ENCODE measurements at places on chromosomes 5 and 9.
A peak's percentile ranks its signal among the peaks of the same experiment; 100 is the strongest.

- no peak overlapping the region for H3K27ac ChIP-seq
- no peak overlapping the region for H3K4me3 ChIP-seq
- H3K4me1 ChIP-seq = no peaks in the 10 kb centered on the region
- H3K27me3 ChIP-seq = no peaks in the 10 kb centered on the region
- no peaks in the 10 kb centered on the region for H3K36me3 ChIP-seq
- no peak for DNase-seq
Measured at GRCh38 chr5:68823301-68823700, 270.5 kb upstream of the SLC30A5 start.

DNA sequence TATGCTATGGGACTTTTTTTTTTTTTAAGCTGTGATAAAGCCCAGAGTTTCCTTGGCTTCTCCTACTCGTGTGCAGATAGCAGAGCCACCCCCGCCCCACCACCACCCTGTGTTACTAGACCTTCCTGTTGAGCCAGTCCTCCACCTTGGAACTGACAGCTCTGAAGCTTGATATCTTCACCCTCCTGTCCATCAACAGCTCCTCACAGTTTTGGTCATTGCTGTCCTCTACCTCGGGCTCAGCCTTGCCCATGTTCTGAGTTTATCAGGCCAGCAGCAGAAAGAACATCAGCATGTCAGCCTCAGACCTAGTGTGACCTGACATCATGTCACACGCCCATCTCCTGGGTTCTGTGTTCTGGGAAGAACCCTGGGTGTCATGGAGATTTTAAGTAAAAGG, 167.1 kb upstream of the RAI14 start:
- peak overlapping the region; percentile 41 for H3K27ac ChIP-seq
- H3K27me3 ChIP-seq = no peaks in the 10 kb centered on the region
- H3K4me3 ChIP-seq = no peak overlapping the region
- no peak for DNase-seq

- no peaks in the 10 kb centered on the region for H3K4me1 ChIP-seq
- H3K36me3 ChIP-seq = no peaks in the 10 kb centered on the region
- no peaks in the 10 kb centered on the region for H3K27me3 ChIP-seq
- no peak for DNase-seq
Measured at GRCh38 chr5:147776989-147777388, 5.5 kb downstream of the JAKMIP2 start.

DNA sequence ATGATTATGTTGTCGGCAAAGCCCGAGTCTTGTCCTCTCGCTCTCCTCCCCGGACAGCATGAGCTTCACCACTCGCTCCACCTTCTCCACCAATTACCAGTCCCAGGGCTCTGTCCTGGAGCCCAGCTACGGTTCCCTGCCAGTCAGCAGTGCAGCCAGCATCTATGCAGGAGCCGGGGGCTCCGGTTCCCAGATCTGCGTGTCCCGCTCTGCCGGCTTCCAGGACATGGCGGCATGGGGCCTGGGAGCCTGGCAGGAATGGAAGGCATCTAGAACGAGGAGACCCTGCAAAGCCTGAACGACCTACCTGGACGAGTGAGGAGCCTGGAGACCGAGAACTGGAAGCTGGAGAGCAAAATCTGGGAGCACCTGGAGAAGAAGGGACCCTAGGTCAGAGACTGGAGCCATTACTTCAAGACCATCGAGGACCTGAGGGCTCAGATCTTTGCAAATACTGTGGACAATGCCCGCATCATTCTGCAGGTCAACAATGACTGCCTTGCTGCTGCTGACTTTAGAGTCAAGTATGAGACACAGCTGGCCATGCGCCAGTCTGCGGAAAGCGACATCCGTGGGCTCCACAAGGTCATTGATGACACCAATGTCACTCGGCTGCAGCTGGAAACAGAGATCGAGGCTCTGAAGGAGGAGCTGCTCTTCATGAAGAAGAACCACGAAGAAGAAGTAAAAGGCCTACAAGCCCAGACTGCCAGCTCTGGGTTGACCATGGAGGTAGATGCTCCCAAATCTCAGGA, 101.3 kb upstream of the MAN2A1 start:
- no peaks in the 10 kb centered on the region for H3K4me1 ChIP-seq
- H3K27me3 ChIP-seq = no peaks in the 10 kb centered on the region
- H3K4me3 ChIP-seq = no peak overlapping the region

DNA sequence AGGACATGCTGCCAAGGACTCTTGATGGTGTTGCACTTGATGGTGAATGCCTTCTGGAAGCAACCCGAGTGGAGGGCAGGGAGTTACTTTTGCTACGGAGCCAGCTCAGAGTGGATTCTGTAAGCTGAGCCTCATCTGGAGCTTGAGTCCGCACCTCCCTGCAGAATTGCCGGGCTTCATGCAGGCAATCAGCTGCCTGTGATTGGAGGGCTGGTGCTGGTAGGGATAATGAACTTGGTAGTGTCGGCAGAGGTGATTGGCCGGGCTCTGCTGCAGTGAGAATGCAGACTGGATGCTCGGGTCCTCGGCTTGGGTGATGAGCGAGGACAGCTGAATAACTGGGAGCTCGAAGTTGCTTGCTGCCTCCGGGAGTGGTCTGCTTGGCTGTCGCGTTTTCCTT, 23.1 kb downstream of the SLC25A25 start:
- peaks cover 71% of the 10 kb centered on the region for H3K4me1 ChIP-seq
- DNase-seq = peak; percentile 53
- H3K4me3 ChIP-seq = no peak overlapping the region
- peak overlapping the region; percentile 51 for H3K27ac ChIP-seq
- no peaks in the 10 kb centered on the region for H3K36me3 ChIP-seq

GRCh38 chr5:170445936-170446335, 56.8 kb upstream of the KCNMB1 start:
- H3K36me3 ChIP-seq = no peaks in the 10 kb centered on the region
- no peak overlapping the region for H3K27ac ChIP-seq
- no peaks in the 10 kb centered on the region for H3K27me3 ChIP-seq
- no peak overlapping the region for H3K4me3 ChIP-seq
- DNase-seq = no peak

DNA sequence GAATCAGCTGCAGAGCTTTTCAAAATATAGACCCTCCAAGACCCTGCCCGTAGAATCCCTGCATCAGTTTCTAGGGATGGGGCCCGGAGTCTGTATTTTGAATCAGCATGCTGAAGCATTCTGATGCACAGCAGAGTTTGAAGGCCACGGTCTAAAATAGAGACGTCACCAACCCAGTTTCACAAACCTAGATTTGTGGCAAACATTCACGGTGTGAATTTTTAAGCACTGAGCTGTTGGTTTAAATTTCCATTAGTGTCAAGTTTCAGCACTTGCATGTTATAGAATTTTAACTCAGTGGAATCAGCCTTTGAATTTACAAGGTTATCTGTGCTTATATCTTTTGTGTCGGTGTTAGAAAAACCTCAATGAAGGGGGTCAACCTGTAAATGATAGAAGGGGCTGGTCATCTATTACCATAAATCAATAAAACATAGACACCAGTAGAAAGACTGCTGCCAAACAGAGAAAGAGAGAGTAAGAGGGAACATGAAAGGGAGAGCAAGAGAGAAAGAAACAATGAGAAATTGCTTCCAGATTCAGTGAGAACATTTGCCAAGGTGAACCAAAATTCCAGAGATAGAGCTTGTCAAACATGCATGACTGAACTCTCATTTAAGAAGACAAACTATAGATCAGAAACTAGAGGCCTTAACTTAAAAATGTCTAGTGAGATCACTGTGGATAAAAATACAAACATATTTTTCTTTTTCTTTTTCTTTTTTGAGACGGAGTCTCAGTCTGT, 414.9 kb downstream of the ZSWIM6 start:
- DNase-seq = no peak
- H3K27me3 ChIP-seq = no peaks in the 10 kb centered on the region
- no peak overlapping the region for H3K4me3 ChIP-seq
- no peaks in the 10 kb centered on the region for H3K4me1 ChIP-seq
- H3K36me3 ChIP-seq = no peaks in the 10 kb centered on the region

DNA sequence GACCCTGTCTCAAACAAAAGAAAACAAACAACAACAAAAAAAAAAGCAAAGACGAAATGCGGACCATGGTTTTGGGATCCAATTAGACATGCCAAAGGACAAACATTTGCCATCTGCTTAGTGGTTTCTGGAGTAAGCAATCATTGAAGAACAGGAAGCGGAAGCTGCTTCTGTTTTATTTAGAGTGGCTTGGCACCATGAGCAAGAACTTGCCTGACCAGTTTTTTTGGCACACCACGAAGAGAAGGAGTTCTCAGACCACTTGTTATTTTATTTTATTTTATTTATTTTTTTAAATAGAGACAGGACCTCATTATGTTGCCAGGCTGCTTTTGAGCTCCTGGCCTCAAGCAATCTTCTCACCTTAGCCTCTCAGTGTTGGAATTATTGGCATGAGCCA, 17.0 kb downstream of the BTF3 start:
- no peaks in the 10 kb centered on the region for H3K36me3 ChIP-seq
- no peaks in the 10 kb centered on the region for H3K27me3 ChIP-seq
- peak overlapping the region; percentile 25 for H3K27ac ChIP-seq
- H3K4me1 ChIP-seq = peaks cover 4% of the 10 kb centered on the region

- DNase-seq = no peak
- H3K27me3 ChIP-seq = no peaks in the 10 kb centered on the region
- H3K4me1 ChIP-seq = no peaks in the 10 kb centered on the region
- H3K36me3 ChIP-seq = no peaks in the 10 kb centered on the region
- H3K27ac ChIP-seq = no peak overlapping the region
- no peak overlapping the region for H3K4me3 ChIP-seq
Measured at GRCh38 chr5:77389746-77390145, 102.4 kb downstream of the WDR41 start.

GRCh38 chr5:10307206-10308148, at the start of gene CMBL:
Gene CMBL, minus strand, starts transcription at chr5:10307902. Its CDS starts 17,140 bp downstream, at chr5:10290762.
- peak within 1 kb of the TSS; percentile 72 for H3K27ac ChIP-seq
- peak; percentile 69 for DNase-seq
- H3K4me1 ChIP-seq = peaks cover 9% of the 10 kb centered on the region
- no peaks in the 10 kb centered on the region for H3K36me3 ChIP-seq

DNA sequence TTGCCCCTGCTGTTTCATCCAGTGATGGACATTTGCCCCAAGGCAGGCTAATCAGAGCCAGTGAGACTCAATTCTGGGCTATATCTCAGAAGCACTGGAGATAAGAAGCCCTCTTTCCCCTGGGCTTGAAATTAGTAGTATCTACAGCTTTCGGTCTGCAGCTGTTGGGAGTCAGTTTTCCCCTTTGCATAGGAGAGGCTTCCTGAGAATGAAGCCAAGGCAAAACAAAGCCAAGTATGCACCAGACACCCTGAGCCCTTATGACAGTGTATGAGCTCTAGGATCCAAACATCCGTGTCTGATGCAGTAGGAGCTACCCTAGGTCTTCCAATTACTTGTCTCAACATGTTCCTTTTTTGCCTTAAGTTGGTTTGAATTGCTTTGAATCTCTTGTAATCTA, 79.2 kb upstream of the PANK3 start:
- no peaks in the 10 kb centered on the region for H3K27me3 ChIP-seq
- no peak overlapping the region for H3K4me3 ChIP-seq
- DNase-seq = no peak
- no peak overlapping the region for H3K27ac ChIP-seq
- no peaks in the 10 kb centered on the region for H3K36me3 ChIP-seq
- no peaks in the 10 kb centered on the region for H3K4me1 ChIP-seq

- peaks cover 22% of the 10 kb centered on the region for H3K36me3 ChIP-seq
- H3K27ac ChIP-seq = peak overlapping the region; percentile 58
- DNase-seq = no peak
- H3K4me1 ChIP-seq = peaks cover 34% of the 10 kb centered on the region
- H3K27me3 ChIP-seq = no peaks in the 10 kb centered on the region
Measured at GRCh38 chr9:106920701-106921283, 57.8 kb downstream of the ZNF462 start.

GRCh38 chr5:118968925-118969375, 19.4 kb downstream of the DTWD2 start:
- DNase-seq = no peak
- no peaks in the 10 kb centered on the region for H3K4me1 ChIP-seq
- no peaks in the 10 kb centered on the region for H3K36me3 ChIP-seq
- H3K27me3 ChIP-seq = no peaks in the 10 kb centered on the region
- no peak overlapping the region for H3K27ac ChIP-seq
- H3K4me3 ChIP-seq = no peak overlapping the region

DNA sequence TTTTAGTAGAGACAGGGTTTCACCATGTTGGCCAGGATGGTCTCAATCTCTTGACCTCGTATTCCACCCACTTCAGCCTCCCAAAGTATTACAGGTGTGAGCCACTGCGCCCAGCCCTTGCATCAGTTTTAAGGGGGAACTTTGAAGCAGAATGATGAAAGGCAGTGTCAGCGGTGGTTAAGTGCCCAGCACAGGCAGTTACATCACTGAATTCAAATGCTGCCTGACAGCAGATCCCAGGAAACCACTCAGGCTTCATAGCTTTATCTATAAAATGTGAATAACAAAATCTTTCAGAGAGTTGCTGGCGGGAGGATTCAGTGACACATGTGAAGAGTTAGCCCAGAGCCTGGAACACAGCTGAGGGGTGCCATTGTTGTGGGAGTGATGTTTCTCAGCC, 26.5 kb downstream of the FGF1 start:
- no peaks in the 10 kb centered on the region for H3K27me3 ChIP-seq
- H3K4me3 ChIP-seq = no peak overlapping the region
- H3K4me1 ChIP-seq = peaks cover 9% of the 10 kb centered on the region
- no peak for DNase-seq
- no peaks in the 10 kb centered on the region for H3K36me3 ChIP-seq

DNA sequence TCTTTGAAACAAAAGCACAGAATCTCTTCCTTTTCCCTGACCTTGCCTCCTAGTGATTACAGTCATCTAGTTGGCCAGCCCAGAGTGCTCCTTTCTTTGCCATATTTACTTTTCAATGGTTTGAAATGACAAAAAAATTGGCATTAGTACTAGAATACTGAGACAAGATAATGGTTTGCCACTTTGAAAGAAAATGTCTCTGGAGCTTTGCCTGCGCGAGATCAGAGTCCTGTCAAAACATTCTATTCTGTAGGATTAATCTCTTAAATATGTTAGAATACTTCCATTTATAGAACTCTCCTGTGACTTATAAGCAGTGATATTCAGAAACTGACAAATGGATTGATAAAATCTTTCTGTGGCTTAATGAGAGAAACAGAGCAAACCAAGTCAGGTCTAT, 484.0 kb upstream of the IZUMO3 start:
- DNase-seq = no peak
- H3K27me3 ChIP-seq = no peaks in the 10 kb centered on the region
- H3K27ac ChIP-seq = no peak overlapping the region
- no peaks in the 10 kb centered on the region for H3K36me3 ChIP-seq
- no peak overlapping the region for H3K4me3 ChIP-seq
- H3K4me1 ChIP-seq = no peaks in the 10 kb centered on the region

- no peaks in the 10 kb centered on the region for H3K36me3 ChIP-seq
- H3K27ac ChIP-seq = no peak overlapping the region
- H3K4me3 ChIP-seq = no peak overlapping the region
- no peaks in the 10 kb centered on the region for H3K4me1 ChIP-seq
- no peaks in the 10 kb centered on the region for H3K27me3 ChIP-seq
Measured at GRCh38 chr5:9196403-9197227, 349.3 kb downstream of the SEMA5A start.

GRCh38 chr5:111353035-111353434, 128.9 kb downstream of the CAMK4 start:
- no peaks in the 10 kb centered on the region for H3K36me3 ChIP-seq
- no peak for DNase-seq
- no peak overlapping the region for H3K27ac ChIP-seq

- DNase-seq = no peak
- H3K27me3 ChIP-seq = no peaks in the 10 kb centered on the region
- no peak overlapping the region for H3K27ac ChIP-seq
- H3K36me3 ChIP-seq = peaks cover 37% of the 10 kb centered on the region
Measured at GRCh38 chr5:149849280-149849965, 95.2 kb downstream of the PDE6A start.

GRCh38 chr5:114477816-114478334, 116.0 kb downstream of the KCNN2 start:
- no peak for DNase-seq
- no peak overlapping the region for H3K27ac ChIP-seq
- no peaks in the 10 kb centered on the region for H3K27me3 ChIP-seq
- no peak overlapping the region for H3K4me3 ChIP-seq
- peaks cover 12% of the 10 kb centered on the region for H3K4me1 ChIP-seq
